ENCODE measurements at places on chromosomes 7 and 10. TPM values are rescaled to one million over a fixed set of nuclear protein-coding genes. Genes with fewer than 3 reads are reported as not detected.

Gene GAD2
- not detected for total RNA-seq

Gene KCNIP2
- total RNA-seq: 252 TPM

Gene MCM10
- total RNA-seq: 1.3 TPM

Gene PODXL
- 71.9 TPM for total RNA-seq

Gene VAX1
- not detected for total RNA-seq

Gene GPR26
- total RNA-seq: not detected

Gene UTF1
- not detected for total RNA-seq

Gene ZP3
- total RNA-seq: 2.6 TPM

Gene CUBN
- 2.2 TPM for total RNA-seq

Gene SFRP4
- total RNA-seq: 17.5 TPM

Gene ABCA13
- total RNA-seq: 0.16 TPM

Gene PSD
- total RNA-seq: 1.6 TPM

Gene TAS2R4
- 2.4 TPM for total RNA-seq

Gene OPN4
- not detected for total RNA-seq

Gene NUTM2D
- 2.3 TPM for total RNA-seq

Gene GPR22
- total RNA-seq: not detected

Gene EVX1
- not detected for total RNA-seq

Gene HHEX
- total RNA-seq: 10.8 TPM

Gene TCF7L2
- total RNA-seq: 28.9 TPM

Gene ARHGAP22
- 3.2 TPM for total RNA-seq

Gene IFIT1B
- total RNA-seq: not detected

Gene PLEKHS1
- not detected for total RNA-seq

Gene LMOD2
- not detected for total RNA-seq
